Right renal cortex interstitium (tissue), 3 donors: ENCODE measurements at places on chromosomes 12 and 14.

GRCh38 chr12:69901221-69901905, 76.3 kb downstream of the MYRFL start:
- no peak for DNase-seq

- DNase-seq: no peak
These were observed 17.7 kb downstream of the TBK1 start for GRCh38 chr12:64469455-64470142.

- DNase-seq: no peak
These were observed 2.3 kb upstream of the DIO2 start for GRCh38 chr14:80213602-80214001.

GRCh38 chr12:3243376-3244084, 166.4 kb downstream of the TSPAN9 start:
- DNase-seq: no peak

- DNase-seq: no peak
These were observed 112.2 kb downstream of the SLC16A7 start for GRCh38 chr12:59708064-59708463.

- DNase-seq: no peak
These were observed 45.1 kb upstream of the PNMA1 start for GRCh38 chr14:73759183-73759713.

- DNase-seq: no peak
These were observed 3.8 kb downstream of the RAPGEF3 start for GRCh38 chr12:47754881-47755280.

DNA sequence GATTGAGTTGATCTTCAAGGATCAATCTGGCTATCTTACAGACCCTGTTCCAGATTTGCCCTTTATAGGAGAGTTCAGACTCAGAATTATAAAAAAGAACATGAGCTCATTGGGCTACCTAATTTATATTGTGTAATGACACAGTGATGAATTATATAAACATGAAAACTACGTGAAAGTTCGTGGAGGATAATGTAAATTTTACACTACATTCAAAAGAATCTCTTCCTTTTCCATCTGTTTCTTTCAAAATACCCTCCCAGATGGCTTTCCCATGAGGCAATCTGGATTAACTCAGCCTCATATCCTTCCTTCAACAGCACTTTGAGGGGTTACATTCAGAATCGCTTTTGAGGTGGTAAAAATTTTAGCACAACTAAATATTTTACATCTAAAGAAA, 129.3 kb downstream of the HMGA2 start:
- no peak for DNase-seq

DNA sequence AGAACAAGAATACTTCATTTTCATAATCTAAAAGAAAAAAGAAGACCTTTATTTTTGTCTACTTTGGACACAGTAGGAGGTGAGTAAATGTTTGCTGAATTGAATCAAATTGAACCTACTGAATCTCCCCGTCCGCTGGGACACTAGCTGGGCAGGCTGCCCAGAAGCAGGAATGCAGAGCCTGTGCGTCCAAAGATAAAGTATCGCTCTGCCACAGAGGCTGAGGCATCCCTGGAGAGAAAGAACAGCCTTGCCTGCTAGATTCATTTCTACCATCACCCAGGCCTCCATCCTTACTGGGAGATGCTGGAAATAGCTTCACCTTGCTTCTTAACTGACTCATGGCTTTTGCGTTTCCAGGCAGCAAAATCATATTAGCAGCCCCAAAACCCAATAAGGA, 64.1 kb upstream of the TSPAN11 start:
- DNase-seq: no peak

- no peak for DNase-seq
These were observed 267.4 kb downstream of the ADAMTS20 start for GRCh38 chr12:43284486-43285158.

GRCh38 chr12:86261142-86261541, 5.0 kb upstream of the MGAT4C start:
- DNase-seq: no peak

DNA sequence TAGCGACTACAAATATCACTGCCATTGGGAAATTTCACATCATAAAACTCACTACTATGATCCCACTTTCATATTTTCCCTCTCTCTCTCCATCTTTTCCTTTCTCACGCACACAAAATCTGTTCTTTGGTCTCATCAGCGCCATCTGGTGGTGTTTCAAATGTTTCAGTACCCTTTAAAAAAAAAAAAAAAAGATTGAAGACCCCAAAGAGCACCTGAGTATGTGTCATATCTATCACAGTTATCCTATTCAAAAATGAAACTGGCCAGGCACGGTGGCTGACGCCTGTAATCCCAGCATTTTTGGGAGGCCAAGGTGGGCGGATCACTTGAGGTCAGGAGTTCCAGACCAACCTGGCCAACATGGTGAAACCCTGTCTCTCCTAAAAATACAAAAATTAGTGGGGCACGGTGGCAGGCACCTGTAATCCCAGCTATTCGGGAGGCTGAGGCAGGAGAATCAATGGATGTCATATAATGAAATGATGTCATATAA, 72.4 kb downstream of the TTC9 start:
- peak; percentile 47 for DNase-seq

- no peak for DNase-seq
These were observed 127.3 kb upstream of the TMPO start for GRCh38 chr12:98388126-98388525.

DNA sequence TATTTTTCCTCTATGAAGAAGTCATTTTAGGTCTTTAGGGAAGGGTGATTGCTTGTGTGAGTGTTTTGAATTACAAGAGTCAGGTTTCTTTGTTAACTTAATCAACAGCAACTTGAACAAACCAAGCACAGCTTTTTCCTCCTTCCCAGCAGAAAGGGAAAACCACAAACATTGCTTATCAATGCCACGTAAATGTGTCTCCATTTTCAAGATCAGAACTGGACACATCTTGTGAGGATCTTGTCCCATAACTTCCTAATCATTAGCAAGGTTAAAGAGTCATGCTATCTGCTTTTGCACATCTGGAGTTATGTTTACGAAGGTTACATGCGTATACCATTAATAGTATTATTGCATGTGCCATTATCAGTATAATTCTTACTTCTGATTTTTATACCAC, 248.0 kb upstream of the FLRT2 start:
- no peak for DNase-seq

GRCh38 chr12:7123806-7124522, 4.7 kb downstream of the RBP5 start:
- no peak for DNase-seq

GRCh38 chr14:54671537-54671936, 104.6 kb downstream of the SAMD4A start:
- DNase-seq: no peak

- no peak for DNase-seq
These were observed 85.1 kb upstream of the C14orf180 start for GRCh38 chr14:104494483-104494882.

DNA sequence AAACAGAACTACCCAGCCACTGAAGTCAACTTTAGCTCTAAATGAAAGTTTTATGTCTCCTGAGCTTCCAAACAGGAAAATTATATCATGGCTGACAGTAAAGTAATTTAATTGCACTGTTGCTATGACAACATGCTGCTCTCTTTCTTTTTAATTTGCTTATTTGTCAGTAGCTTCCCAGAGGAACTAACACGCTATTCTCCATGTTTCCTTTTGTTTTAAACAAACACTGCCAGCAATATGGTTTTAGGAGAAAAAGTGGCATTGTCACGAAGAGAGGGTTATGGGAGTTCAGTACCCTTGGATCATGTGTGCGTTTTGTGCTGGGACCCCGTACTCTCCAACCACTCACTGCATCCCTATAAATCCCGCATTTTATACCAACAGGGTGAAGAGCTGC, 1.9 kb downstream of the FOXN3 start:
- no peak for DNase-seq

DNA sequence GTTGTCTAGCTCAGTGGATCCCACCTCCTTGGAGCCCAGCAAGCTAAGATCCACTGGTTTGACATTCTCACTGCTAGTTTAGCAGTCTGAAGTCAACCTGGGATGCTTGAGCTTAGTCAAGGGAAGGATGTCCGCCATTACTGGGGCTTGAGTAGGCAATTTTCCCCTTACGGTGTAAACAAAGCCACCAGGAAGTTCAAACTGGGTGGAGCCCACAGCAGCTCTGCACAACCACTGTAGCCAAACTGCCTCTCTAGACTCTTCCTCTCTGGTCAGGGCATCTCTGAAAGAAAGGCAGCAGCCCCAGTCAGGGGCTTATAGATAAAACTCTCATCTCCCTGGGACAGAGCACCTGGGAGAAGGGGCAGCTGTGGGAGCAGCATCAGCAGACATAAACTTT, 16.7 kb upstream of the TAS2R43 start:
- DNase-seq: no peak

- DNase-seq: no peak
These were observed 824 bp upstream of the TARBP2 start for GRCh38 chr12:53500142-53500775.

- DNase-seq: no peak
These were observed 4.5 kb downstream of the USP30 start for GRCh38 chr12:109056891-109057290.

GRCh38 chr12:108193917-108194316, 64.8 kb downstream of the WSCD2 start:
- no peak for DNase-seq

DNA sequence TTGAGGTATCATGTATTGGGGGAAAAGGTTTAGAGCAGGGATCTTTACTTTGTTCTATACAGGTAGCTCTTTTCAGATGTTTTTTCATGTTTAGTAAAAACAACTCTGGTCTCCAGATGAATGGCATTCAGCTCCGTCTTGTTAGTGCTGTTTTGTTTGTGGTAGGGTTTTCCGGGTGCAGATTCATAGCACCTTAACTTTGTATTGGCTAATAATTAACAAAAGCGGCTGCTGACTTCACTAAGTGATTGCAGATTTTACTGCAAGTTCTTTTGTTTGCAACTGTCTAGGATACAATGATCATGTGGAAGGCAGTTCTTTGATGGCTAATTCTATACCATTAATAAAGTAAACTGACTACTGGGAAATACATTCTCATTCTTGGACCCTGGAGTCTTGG, 32.2 kb upstream of the BHLHE41 start:
- DNase-seq: no peak

DNA sequence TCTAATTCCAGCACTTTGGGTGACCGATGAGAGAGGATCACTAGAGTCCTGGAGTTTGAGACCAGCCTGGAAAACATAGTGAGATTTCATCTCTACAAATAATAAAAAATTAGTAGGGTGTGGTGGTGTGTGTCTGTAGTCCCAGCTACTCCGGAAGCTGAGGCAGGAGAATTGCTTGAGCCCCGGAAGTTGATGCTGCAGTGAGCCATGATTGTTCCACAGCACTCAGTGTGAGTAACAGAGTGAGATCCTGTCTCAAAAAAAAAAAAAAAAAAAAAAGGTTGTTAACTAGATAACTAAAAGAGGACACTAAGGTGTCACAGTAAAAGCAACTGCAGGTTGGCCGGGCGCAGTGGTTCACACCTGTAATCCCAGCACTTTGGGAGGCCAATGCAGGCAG, 121.3 kb upstream of the MAX start:
- no peak for DNase-seq

DNA sequence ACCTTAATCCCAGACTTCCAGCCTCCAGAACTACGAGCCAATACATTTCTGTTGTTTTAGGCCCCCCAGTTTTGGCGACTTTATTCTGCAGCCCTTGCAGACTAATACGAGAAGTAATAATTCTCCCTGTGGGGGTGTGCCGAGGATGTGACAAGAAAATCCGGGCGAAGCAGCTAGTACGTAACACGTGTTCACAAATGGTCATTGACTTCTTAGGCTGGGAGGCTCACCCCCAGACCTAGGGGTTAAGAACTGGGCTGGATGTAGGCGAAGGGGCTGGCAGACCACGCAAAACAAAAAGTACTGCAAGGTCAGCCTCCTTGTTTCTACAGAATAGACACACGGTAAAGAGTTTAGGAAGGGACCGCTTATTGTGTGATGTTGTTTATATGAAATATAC, 69.8 kb upstream of the ESRRB start:
- DNase-seq: no peak
